ENCODE measurements at places on chromosomes 3 and 15.

- DNase-seq = no peak
Measured at GRCh38 chr3:43017593-43018195, 38.6 kb downstream of the GASK1A start.

DNA sequence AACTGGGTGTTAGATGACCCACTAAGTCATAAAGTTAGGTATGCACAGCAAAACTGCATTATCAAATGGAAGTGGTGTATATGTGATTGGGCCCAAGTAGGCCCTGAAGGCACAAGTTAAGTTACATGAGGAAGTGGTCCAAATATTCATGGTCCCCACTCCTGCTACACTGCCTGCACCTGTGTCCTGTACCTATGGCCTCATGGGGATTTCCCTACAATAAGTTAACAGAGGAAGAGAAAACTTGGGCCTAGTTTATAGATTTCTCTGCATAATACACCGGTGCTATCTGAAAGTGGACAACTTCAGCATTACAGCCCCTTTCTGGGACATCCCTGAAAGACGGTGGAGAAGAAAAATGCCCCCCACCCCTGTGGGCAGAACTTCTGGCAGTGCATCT is 41.5 kb downstream of the STRIT1 start:
- DNase-seq = no peak

DNA sequence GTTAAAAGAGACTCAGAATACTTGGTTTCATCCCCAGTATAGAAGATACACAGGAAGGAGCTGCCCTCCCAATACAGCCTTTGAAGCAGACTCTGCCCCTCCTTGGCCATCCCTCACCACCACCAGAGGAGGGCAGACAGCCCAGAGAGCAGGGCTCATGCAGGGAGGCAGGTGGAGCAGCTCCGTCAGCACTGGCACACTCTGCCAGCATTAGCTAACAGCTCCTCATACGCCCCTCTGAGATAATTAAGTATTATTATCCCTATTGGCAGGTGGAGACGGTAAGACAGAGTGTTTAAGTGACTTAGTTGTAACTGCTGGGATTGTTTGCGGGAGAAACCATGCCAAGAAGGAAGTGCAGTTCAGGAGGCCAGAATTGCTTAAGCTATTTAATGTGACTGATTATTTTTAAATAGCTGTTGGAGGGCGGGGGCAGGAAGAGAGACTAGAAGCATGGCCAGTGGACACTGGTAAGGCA is 434.0 kb downstream of the EPHB1 start:
- DNase-seq = no peak

- DNase-seq = peak; percentile 73
Measured at GRCh38 chr15:44719293-44719999, 8.1 kb downstream of the B2M start.

DNA sequence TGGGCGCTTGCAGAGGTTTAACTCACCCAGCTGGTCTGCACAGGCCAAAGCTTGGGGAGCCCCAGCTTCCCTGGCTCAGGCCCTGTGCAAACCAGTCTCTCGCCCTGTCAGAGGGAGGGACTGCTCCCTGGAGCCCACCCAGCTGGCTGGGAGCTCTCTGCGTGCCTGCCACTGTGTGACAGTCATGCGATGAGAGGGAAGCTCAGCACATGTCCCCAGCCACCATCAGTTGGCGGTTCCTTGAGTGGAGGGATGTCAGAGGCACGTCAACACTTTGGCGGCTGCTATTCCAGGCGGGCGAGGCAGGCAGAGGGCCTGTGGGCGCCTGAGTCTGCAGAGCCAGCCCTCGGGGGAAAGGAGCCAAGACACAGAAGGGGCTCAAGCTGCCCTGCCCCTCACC is 324.6 kb downstream of the UACA start:
- DNase-seq = no peak

- DNase-seq = no peak
Measured at GRCh38 chr3:181431748-181432147, 280.0 kb upstream of the SOX2 start.

DNA sequence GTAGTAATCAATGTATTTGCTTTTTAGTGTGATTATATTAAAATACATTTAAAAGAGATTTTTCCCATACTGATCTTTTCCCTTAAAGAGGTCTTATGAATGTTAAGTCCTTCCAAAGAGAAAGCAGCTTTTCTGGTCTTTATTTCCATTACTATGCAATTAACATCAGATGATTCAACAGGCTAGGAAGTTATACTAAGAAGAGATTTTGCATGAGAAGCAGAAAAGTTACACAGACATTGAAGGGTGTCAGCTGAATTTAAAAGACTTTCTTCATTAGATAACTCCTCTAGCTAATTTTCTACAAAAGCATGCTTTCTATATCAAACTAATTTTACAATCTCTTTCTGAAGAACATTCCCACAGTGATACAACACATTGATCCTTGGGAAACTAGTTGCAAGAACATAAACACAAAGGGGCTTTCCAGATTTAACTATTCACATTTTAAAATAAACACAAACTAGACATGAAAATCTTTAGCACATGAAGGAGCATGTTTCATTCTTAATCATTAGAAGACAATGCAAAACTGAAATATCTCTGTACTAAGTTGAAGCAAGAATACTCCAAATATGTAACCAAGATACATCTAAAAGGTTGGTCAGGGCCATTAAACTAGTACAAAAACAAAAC is 965.8 kb downstream of the ROBO1 start:
- DNase-seq = no peak

- DNase-seq = no peak
Measured at GRCh38 chr3:111321786-111322185, 220.2 kb upstream of the CD96 start.

- no peak for DNase-seq
Measured at GRCh38 chr15:46126581-46126980, 491.8 kb downstream of the SQOR start.

- DNase-seq = no peak
Measured at GRCh38 chr3:184471439-184471838, 90.1 kb upstream of the EPHB3 start.

- no peak for DNase-seq
Measured at GRCh38 chr3:99645277-99646106, 7.1 kb downstream of the COL8A1 start.

DNA sequence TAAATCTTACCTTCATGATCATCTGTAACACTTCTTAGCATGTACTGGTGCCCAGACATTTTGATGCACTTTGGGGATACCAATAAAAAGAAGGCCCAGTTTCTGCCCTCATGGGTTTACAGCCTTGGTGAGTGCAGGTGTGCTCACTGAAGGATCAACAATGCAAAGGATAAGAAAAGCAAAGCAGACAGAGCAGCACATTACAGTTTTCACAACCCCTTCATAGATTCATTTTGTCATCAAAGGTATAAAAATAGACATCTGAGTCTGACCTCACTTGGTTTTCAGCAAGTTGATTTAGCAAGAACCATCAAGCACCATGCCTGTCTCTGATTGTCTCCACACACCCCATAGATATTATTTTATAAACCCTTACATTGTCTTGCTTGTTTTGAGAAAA is 77.6 kb downstream of the BFSP2 start:
- no peak for DNase-seq

DNA sequence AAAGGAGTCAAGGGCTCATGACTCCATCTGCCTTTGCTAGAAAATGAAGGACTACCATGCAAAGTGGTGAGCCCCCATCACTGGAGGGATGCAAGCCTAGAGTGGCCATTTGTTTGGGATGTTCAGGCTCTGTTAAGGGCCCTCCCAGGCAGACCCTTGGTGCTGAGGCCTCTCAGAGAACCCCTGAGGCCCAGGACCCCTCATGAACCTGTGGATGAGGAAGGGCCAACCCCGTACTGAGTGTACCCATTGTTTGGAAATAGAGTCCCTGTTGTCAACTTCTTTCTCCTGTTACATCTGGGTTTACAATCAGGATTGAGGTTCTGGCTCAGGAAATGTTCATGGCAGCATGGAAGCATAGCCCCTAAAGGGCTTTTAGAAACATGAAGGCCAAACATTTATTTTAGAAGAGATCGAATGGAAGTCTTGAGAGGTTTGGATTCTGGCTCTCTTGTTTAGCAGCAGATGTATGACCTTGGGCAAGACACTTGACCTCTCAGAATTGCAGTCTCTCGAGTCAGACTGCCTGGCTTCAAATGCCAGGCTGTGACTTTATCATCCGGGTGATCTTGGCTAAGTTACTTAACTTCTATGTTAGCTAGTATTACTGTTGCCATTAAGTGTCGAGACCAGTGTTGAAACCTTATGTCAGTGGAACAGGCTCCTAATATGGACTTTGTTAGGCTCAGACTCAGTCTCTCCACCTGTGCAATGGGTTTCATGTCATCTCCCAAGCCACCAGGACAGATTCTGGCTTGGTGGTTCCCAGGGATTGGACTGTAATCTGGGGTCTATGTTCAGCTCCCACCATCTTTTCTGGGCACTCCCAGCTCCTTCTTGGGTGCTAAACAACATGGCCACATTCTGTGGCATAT is 12.4 kb downstream of the ITGA11 start:
- DNase-seq = no peak

DNA sequence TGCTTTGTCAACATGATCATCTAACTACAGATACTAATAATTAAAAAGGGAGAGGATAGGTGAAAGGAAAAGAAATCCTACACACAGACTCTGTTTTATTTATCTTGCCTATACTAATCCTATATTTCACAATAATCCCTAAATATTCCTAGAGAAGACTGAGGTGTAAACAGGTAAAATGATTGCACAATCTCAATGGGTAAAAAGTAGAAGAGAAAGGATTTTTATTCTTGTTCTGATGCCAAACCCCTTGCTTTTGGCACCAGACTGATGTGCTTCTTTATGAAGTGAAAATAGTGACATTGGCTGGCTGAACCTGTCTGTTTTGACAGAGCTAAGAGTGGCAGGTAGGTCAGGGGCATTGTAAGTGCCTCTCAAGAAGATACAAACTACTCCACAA is 101.9 kb upstream of the ZPLD1 start:
- DNase-seq = no peak

DNA sequence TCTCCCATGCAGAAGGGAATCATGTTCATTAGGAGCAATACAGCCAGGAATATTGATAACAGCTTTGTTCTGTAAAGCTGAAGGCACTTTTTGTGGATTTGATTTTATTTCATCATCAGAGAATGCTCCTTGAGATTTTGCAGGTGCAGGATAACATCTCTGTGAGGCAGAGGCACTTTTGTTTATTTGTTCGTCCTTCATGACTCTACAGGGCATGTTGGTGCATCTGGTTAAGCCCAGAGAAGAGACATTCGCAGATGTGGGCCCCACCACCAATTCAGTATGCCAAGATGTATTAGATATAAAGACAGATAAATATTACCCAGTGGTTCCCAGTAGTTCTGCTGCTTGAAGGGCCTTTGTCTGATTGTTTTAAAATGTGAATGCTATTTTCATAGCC is 368.1 kb upstream of the SEMA6D start:
- DNase-seq = no peak

DNA sequence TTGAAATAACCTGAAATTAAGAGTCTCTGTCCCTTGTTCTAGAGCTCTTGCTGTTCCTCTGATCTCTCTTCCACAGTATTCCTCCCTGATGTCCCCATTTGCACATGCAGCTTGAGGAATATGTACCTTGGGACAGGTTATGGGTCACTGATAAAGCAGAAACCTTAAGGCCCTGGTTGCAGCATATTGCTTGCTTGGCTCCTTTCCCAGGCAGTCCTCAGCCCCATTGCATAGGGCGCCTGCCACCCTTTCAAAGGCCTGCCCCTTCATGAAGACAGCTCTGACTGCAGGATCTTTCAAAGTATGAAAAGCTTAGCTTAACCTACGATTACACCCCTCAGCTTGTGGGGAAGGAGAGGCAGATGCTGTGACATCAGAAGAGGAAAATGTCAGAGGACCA is 51.6 kb downstream of the WDR76 start:
- no peak for DNase-seq

GRCh38 chr3:55897573-55898224 is 410.6 kb upstream of the WNT5A start:
- no peak for DNase-seq

DNA sequence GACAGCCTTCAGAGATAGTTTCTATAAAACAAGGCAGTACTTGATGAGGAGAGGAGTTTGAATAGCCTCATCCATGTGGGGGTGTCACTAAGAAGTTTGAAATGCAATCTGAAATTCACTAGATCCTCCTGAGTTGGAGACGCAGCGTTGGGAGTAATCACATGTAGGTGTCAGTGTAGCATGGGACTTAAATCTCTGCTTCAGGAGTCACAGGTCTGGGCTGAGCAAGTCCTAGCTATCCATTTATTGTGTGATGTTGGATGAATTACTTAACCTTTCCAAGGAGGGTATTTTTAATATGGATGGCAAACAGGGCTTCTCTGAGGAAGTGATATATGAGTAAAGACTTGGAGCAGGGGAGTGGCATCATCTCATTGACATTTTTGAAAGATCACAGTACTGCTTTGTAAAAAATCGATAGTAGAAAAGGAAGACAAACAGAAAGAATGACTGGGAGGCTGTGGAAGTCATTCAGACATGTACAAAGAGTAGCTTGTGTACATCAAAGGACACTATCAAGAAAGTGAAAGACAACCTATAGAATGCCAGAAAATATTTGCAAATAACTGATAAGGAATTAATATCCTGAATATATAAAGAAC is 17.1 kb downstream of the CP start:
- no peak for DNase-seq

DNA sequence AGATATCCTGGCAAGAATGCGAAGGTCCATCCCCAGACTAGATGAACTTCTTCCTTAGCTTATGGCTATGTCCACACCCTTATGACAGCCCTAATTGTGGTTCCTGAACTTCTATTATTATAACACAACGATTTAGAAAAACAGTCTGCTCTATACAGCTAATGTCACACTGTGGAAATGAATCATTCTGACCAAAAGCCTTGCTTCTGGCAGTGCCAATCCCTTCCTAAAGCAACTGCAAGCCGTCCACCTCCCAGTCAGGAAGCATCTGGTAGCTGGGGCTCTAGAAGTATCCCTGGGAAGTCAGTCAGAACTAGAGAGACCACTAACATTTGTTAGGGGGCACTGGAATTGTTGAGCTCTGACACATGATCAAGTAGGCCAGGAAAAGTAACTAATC is 45.0 kb downstream of the MYO5A start:
- DNase-seq = no peak

DNA sequence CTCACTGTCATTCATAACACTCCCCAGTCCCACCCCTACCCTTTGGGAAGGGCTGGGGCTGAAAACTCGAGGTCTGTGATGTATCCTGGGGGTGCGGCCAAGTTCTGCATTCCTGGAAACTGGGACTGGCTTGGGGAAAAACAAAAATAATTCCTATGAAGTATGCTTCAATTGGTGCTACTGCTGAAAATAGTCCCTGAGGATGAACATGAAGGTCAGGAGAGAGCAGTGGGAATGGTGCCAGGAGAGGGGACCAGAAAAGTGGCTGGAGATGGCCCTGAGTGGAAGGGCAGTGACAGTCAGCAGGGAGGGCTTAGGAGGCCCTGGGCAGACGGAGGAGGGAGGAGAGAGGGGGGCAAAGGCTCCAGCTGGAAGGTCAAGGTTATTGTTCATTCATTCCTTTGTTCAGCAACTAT is 4.8 kb upstream of the ISLR start:
- DNase-seq = no peak

DNA sequence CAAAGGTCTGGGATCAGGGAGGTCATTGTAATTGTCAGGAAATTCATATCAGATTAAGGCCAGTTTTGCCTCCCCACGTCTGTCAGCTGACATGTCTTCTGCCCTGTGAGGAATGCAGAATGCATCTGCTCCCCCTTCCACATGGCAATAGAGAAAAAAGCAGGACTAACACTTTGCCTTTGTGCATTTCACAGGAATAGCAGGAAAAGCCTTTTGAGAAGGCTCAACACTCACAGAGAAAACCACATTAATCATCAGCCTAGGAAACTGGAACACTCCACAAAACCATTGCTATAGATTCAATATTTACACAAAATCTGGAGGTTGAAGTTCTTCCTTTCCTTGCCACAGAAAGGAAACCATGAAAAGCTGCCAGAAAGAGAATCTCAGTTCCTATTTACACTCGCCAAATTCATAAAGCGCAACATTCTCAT is 165.2 kb upstream of the HES1 start:
- no peak for DNase-seq

Data from activated CD4-positive, alpha-beta T cell treated with anti-CD3 and anti-CD28 coated beads, Interleukin-2, amount 10 ng/mL, durations not matched to agents 7 days and 5 days (primary cell).